ENCODE measurements at places on chromosomes 1 and 21. TPM values are rescaled to one million over a fixed set of nuclear protein-coding genes. Genes with fewer than 3 reads are reported as not detected.

The SRGAP2 gene
- 91.2 TPM for total RNA-seq

The GJB4 gene
- not detected for total RNA-seq

- DNase-seq = no peak
These were observed 722 bp downstream of the LHX8 start for GRCh38 chr1:75134647-75135572.

- no peak for DNase-seq
These were observed 103.4 kb downstream of the ARHGEF10L start for GRCh38 chr1:17642943-17643342.
